Activated naive CD4-positive, alpha-beta T cell treated with anti-CD3 and anti-CD28 coated beads for 36 hours (primary cell): ENCODE measurements at places on chromosomes 5 and 9.

- DNase-seq = no peak
Measured at GRCh38 chr5:73182307-73182706, 9.3 kb downstream of the TMEM174 start.

DNA sequence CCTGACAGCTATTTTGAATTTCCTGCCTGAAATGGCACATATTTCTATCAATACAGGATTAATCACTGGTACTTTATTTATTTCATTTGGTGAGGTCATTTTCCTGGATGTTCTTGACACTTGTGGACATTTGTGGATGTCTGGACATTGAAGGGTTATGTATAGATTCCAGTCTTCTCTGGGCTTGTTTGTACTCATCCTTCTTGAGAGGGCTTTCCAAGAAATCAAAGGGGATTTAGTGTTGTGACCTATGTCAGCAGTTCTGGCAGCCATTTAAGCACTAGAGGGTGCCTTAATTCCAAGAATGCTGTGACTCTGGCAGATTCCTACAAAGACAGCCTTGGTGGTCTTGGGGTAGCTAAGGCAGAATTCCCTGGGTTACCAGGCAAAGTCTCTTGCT is 259.7 kb downstream of the CSNK1G3 start:
- DNase-seq = no peak

GRCh38 chr9:98634685-98635336 is 73.9 kb downstream of the GABBR2 start:
- no peak for DNase-seq

DNA sequence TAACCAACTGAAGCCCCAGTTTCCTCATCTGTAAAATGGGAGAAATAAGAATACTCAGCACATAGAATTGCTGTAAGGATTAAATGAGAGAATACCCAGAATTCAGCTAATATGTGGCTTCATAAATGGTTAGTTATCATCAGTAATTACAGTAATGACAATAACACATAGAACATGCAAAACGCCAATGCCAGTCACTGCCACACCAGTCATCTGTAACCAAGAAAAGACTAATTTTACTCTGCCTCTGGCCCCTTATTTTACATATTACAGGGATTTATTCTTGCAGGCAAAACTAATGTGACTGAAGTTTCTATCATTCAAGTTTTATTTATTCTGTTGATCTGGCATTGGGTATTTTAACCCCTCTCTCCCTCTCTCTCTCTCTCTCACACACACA is 46.5 kb downstream of the EBF1 start:
- DNase-seq = no peak

DNA sequence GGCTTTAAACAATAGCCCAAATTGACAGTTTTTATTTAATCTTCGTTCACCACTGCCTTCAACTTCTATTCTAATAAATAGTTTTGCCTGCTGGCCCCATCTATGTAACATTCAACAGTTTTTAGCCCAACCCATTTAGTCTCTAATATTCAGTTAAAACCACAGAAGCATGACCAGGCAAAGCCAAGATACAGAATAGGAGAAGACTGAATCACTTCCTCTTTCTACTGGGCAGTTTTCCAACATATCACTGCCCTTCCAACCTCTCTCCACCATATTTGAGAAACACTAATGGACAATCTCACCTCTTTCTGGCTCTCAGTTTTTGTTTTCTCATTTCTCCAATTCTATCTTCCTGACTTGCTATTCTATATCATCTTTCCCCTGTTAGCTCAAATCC is 352.9 kb downstream of the DNAH5 start:
- no peak for DNase-seq

- DNase-seq = no peak
Measured at GRCh38 chr5:169933127-169933526, 47.2 kb downstream of the INSYN2B start.

GRCh38 chr9:13734601-13735000 is 455.1 kb upstream of the MPDZ start:
- DNase-seq = no peak

GRCh38 chr5:157710882-157711281 is 20.3 kb upstream of the THG1L start:
- DNase-seq = no peak

DNA sequence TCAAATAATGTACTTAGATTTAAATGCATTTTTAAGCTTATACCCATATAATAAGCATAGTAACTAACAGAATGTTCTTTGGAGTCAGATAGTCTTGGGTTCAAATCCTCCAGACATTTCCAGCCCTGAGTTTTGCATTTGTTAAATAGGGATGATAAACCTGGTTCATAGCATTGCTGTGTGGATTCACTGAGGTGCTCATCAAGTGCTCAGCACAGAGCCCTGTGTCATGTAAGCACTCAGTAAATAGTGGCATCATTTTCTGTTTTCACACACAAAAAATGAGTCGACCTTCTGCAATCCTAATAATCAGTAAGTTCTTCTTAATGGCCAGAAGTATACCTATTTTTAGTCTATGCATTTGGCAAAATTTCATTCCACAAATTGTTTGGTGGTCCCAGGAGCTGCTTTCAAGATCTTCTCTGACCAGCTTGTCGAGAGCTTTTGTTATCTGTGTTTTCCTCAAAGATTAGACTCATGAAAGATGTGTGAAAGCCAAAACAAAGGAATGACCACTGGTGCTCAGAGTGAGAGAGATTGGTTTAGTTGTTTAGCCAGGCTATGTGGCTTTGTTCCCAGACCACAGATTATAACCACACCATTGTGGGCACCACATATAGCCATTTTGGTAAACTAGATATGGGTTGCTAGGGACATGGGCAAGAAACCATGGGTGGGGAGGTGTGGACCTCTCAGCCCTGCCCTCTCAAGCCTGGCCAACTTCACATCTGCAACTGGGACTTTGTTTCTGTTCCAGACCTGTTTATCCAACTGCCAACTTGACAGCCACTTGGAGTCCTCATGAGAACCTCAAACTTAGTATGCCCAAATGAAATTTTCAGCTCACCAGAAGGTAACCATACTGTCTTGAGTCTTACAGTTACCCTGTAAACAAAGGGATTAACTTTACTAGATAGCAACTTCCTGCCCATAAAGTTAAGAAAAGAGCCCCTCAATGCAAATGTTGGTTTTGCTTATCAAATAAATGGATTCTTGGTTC is 45.0 kb downstream of the DOCK8 start:
- DNase-seq = no peak

- no peak for DNase-seq
Measured at GRCh38 chr9:5870691-5871090, 20.0 kb upstream of the MLANA start.

- DNase-seq = no peak
Measured at GRCh38 chr5:10868956-10869355, 107.9 kb upstream of the DAP start.

GRCh38 chr5:79255786-79256557 is 20.0 kb downstream of the JMY start:
- DNase-seq = peak; percentile 52

DNA sequence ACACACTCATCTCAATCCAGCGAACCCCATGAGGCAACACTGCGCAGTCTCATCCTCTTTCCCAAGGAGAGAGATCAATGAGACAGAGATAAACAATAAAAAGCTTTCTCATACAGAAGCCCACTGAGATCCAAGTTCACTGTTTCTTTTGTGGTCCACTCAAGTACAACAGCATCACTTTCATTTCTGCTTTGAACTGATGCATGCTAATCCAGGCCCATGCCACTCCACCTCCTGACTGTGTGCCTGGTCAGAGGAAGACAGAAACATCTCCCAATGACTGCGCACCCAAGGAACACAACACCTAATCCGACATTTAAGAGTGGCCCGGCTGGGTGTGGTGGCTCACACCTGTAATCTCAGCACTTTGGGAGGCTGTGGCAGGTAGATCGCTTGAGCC is 104.0 kb downstream of the SERINC5 start:
- DNase-seq = no peak

DNA sequence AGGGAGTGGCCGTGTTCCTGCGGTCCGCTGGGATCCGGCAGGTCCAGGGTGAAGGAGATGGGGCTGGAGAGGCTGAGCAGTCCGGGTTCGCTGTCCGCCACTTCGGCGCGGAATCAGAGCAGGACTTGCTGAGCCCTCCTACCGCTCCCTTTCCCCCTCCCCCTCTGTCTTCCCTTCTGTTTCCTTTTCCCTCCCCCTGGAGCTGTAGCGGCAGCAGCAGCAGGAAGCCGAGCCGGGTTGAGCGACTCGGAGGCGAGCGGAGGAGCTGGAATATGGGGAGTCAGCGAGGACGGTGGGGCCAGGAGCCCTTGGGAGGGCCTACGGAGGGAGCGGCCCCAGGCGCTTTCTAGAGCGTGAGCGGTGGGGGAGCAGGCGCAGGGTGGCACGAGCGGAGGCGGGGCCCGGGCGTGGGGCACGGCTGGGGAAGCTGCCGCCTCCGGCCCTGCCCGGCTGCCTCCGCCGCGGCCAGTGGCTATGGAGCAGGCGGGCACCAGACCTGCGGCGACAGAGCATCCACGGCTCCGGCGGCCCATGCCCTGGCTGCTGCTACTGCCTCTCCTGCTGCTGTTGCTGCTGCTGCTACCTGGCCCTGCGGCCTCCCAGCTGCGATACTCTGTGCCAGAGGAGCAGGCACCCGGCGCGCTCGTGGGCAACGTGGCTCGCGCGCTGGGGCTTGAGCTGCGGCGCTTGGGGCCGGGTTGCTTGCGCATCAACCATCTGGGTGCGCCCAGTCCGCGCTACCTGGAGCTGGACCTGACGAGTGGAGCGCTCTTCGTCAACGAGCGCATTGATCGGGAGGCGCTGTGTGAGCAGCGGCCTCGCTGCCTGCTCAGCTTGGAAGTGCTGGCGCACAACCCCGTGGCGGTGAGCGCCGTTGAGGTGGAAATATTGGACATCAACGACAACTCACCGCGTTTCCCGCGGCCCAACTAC is at the start of gene PCDHAC2:
Gene PCDHAC2, plus strand, starts transcription at position 184 of the 933 bp plus-strand sequence. Its CDS starts 291 bp downstream, at position 475.
- DNase-seq = no peak

DNA sequence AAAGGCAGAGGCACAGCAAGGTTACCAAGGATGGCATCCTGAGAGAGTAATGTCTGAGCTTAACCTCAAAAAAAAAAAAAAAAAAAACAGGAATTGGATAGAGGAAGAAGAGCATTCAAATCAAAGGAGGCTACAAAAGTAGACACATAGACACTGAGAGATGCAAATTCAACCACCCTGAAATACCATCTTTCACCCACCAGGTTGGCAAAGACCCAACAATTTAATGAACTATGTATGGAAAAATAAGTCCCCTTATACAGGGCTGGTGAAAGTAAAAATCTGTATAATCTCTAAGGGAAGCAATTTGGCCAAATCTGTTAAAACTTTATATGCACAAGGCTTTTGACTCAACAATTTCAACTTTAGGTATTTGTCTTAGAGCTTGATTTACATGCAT is 4.9 kb downstream of the NADK2 start:
- DNase-seq = no peak

- no peak for DNase-seq
Measured at GRCh38 chr5:21684992-21685391, 1168.2 kb downstream of the CDH12 start.

GRCh38 chr5:77885519-77885918 is 109.4 kb upstream of the TBCA start:
- DNase-seq = no peak
